ENCODE measurements at places on chromosomes 1 and 21. TPM values are rescaled to one million over a fixed set of nuclear protein-coding genes. Genes with fewer than 3 reads are reported as not detected.

NPHS2 gene
- polyA plus RNA-seq = not detected

NUP210L gene
- 0.27 TPM for polyA plus RNA-seq

TIE1 gene
- polyA plus RNA-seq = 13.7 TPM

TP73 gene
- 19.0 TPM for polyA plus RNA-seq

DOP1B gene
- 24.2 TPM for polyA plus RNA-seq

TGFBR3 gene
- 4.0 TPM for polyA plus RNA-seq

PLPP3 gene
- 54.2 TPM for polyA plus RNA-seq

PROX1 gene
- 27.9 TPM for polyA plus RNA-seq

MPZ gene
- 2.6 TPM for polyA plus RNA-seq

IRF2BP2 gene
- 163 TPM for polyA plus RNA-seq

C1orf87 gene
- polyA plus RNA-seq = not detected

KMO gene
- not detected for polyA plus RNA-seq

RNU1-4 gene
- polyA plus RNA-seq = not detected

WDR64 gene
- polyA plus RNA-seq = not detected

NR1I3 gene
- polyA plus RNA-seq = not detected

GSTM1 gene
- not detected for polyA plus RNA-seq

LCA5L gene
- polyA plus RNA-seq = 0.17 TPM

NFASC gene
- 54.4 TPM for polyA plus RNA-seq

INPP5B gene
- polyA plus RNA-seq = 8.8 TPM

CYB5RL gene
- polyA plus RNA-seq = 6.1 TPM

CTH gene
- 2.6 TPM for polyA plus RNA-seq

SLC37A1 gene
- polyA plus RNA-seq = 36.1 TPM

DCDC2B gene
- polyA plus RNA-seq = not detected

CFAP45 gene
- 0.98 TPM for polyA plus RNA-seq

RIMKLA gene
- polyA plus RNA-seq = 29.9 TPM

NUDT17 gene
- polyA plus RNA-seq = 16.3 TPM

HCRTR1 gene
- polyA plus RNA-seq = not detected

AK5 gene
- 34.6 TPM for polyA plus RNA-seq

SHISAL2A gene
- 1.6 TPM for polyA plus RNA-seq

SLFNL1 gene
- polyA plus RNA-seq = 0.27 TPM

HSD3B2 gene
- not detected for polyA plus RNA-seq

COL16A1 gene
- polyA plus RNA-seq = 4.9 TPM

CELA3A gene
- not detected for polyA plus RNA-seq

PPT1 gene
- polyA plus RNA-seq = 132 TPM

FCGR1A gene
- polyA plus RNA-seq = 4.6 TPM

EDARADD gene
- 0.15 TPM for polyA plus RNA-seq

AIRE gene
- not detected for polyA plus RNA-seq

DMBX1 gene
- not detected for polyA plus RNA-seq

PRDM16 gene
- polyA plus RNA-seq = 2.4 TPM

KRTAP11-1 gene
- not detected for polyA plus RNA-seq

ZNF697 gene
- polyA plus RNA-seq = 2.4 TPM

RGS4 gene
- 50.7 TPM for polyA plus RNA-seq

CHIT1 gene
- 0.49 TPM for polyA plus RNA-seq

CNKSR1 gene
- 0.70 TPM for polyA plus RNA-seq

CR1 gene
- polyA plus RNA-seq = 0.39 TPM

Measured in brain (organoid and tissue), 16 donors.